ENCODE measurements at places on chromosomes 2 and 18.

DNA sequence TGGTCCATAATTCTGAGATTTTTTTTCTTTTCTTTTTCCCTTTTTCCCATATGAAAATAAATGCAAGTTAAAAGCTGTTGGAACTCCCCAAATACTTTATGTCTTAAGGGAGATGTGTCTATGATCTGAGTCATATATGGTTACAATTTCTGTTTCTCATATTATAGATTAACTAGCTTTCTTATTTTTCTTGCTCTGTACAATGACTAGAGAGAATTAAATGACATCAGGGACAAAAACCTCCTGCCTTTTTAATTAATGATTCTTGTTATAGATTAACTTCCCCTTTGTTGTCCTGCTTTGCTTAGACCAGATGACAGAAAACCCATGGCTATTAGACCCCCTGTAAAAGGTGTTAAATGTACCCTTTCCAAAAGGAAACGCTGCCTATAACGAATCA is 643.9 kb upstream of the NXPH2 start:
- no peak for DNase-seq

DNA sequence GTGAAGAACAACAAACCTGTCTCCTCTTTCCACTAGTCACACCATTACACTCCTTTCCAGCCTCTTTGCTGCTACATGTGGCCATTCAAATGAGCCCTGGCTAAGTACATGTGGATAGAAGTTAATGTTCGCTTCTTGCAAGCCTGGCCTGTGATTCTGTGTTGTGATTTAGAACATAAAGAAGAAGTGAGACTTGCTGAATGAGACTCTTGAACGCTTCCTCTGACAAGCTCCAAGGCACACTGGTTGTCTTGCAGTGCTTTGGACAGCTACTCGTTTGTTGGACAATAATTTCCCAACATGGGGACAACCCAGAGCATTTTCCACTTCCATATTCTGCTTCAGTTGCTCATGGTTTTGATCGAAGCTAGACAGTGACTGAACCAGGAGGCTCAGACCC is 57.3 kb downstream of the CCDC74A start:
- no peak for DNase-seq

DNA sequence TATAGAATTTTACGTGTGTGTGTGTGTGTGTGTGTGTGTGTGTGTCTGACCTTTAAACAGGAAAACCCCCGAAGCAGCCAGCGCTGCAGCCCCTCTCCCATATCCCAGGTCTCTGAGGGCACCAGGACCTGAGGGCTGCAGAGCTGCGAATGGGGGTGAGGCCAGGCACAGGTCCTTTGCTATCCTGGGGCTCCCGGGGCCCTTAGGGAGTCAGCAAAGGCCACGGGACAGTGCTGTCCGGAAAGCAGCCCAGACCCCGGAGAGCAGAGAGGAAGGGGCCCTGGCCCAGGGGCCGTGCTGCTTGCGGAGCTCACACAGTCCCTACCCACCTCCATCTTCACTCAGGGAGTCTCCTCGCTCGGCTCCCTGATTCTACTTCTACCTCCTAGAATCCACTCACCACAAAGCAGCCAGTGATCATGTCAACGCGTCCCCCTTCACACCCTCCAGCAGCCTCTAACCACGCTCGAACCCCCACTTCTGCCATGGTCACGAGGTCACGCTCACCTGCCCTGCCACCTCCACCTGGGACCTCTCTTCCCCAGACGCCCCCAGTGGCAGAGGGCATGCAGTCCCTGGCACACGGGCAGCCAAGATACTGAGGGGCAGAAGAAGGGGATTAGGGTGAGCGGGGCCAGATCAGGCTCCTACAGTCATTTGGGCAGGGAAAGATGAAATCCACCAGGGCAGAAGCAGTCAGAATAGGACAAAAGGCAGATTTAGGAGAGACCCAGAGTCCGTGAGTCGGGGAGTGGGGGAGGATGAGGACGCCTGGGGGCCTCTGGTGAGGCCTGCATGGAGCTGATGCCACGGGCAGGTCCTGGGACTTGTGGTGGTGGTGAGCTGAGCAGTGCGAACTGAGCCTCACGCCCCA is 86.7 kb downstream of the USP40 start:
- no peak for DNase-seq

GRCh38 chr2:232142049-232142448 is 180.5 kb downstream of the DIS3L2 start:
- no peak for DNase-seq

- DNase-seq, result no peak
Measured at GRCh38 chr2:573805-574392, 103.3 kb downstream of the TMEM18 start.

Data from T1000 (cell line).